ENCODE measurements at places on chromosomes 3 and 15.

GRCh38 chr3:133733226-133733625 lies 13.0 kb upstream of the TF start:
- no peak for DNase-seq

DNA sequence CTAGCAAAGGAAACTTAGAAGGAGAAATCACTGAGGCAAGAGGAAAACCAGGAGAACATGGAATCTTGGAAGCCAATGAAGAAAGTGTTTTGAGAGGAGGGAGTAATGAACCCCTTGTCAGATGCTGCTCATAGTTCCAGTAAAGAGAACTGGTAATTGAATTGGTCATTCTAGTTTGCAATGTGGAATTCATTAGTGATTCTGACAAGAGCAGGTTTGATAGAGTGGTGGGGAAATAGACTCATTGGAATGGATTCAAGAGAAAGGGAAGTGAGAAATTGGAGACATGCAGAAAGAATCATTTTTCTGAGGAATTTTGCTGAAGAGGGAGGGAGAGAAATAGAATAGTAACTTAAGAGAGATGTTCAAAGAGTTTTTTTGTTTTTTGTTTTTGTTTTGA lies 21.0 kb downstream of the GLCE start:
- DNase-seq: no peak

GRCh38 chr3:77887611-77888010 lies 847.7 kb downstream of the ROBO2 start:
- no peak for DNase-seq

DNA sequence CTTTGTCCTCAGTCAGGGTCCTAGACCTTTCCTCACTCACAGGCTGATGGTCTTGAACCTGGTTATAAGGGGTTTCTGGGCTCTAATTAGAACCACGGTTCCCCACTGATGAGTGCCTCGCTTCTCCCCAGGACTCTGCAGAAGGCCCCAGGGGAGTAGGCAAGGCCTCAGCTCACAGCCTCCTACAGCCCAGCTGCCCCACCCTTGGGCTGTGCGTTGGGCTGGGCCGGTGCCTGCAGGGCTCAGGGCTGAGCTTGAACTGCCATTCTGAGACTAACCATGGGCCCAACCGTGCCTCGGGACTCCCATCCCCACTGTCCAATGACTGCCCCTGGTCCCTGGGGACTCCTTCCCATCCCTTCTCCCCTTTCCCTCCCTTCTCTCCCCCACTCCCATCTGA lies 25.6 kb downstream of the CLEC3B start:
- DNase-seq: no peak

DNA sequence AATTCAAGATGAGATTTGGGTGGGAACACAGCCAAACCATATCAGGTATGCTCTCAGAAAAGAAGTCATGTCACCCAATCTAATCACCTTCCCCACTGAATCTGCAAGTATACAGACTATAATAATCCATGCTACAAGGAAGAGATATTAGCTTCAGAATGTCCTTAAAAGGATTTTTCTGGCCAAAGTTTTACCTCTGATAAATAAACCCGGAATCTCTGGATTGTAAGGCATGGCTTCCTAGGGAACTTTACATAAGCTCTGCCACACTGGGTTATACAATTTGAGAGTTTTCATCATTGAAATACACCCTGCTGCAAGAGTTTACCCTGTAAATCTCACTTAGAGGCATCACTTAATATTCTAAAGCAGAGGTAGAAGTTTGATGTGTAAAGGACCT lies 330.5 kb upstream of the KCNMB2 start:
- peak; percentile 16 for DNase-seq

DNA sequence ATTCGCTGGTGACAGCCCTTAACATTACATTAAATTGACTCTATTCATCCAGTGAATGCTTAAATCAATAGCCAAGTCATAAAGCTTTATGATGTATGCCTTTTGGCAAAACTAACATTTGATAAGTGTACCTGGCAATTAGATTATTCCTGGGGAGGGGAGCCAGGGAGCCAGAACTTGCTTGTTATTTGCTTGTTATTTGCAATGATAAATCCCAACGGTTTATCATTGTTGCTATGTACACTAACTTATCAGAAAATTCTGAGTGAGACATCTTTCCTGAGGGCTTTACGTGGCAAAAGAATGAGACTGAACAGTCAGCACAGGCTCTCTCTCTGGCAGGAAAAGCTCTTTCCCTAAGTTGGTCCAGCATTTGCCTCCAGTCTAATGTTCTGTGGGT lies 35.8 kb upstream of the FBN1 start:
- DNase-seq: no peak

- no peak for DNase-seq
Observed at GRCh38 chr3:77693147-77693546, 653.2 kb downstream of the ROBO2 start.

- DNase-seq: no peak
Observed at GRCh38 chr3:28935146-28935545, 345.7 kb upstream of the RBMS3 start.

GRCh38 chr15:25691544-25692430 lies 171.3 kb downstream of the ATP10A start:
- DNase-seq: no peak

DNA sequence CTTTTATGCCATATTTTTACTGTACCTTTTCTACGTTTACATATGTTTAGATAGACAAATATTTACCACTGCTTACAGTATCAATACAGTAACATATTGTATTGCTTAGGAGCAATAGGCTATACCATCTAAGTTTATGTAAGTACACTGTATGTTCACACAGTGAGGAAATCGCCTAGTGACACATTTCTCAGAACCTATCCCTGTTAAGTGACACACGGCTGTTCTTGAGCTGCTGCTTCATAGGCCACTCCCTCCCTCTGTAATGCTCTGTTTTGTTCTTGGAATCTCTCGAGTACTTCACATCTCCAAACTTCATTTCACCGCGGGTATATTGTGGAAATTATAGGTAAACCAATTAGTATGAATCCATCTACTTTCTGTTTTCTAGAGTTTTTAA lies 13.4 kb upstream of the SELENOT start:
- no peak for DNase-seq

DNA sequence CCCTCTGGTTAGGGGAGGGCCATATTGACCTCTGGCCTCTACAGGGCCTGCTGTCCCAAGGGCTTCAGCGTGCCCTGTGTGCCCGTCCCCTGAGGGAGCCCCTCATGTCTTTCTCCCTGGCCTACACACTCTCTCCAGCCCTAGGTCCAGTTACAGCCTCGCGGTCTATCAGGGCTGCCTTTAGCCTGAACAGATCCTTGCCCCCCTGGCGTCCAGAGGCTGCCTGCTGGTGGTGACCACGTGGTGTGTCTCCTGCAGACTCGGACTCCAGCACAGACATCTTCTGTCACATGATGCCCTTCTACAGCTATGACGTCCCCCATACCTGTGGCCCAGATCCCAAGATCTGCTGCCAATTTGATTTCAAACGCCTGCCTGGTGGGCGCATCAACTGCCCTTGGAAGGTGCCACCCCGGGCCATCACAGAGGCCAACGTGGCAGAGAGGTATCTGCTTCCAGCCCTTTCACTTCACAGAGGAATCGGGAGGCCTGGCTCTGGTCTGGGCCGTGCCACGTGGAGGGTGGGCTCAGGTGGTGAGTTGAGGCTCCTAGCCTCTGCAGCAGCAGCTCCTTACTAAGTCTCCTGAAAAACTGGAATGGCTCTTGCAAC lies 4.1 kb downstream of the MAN2A2 start:
- DNase-seq: no peak

GRCh38 chr3:184229394-184230080 lies at the start of gene VWA5B2:
VWA5B2 (plus strand) TSS chr3:184229585; CDS start chr3:184230529, 944 bp downstream.
- no peak for DNase-seq

DNA sequence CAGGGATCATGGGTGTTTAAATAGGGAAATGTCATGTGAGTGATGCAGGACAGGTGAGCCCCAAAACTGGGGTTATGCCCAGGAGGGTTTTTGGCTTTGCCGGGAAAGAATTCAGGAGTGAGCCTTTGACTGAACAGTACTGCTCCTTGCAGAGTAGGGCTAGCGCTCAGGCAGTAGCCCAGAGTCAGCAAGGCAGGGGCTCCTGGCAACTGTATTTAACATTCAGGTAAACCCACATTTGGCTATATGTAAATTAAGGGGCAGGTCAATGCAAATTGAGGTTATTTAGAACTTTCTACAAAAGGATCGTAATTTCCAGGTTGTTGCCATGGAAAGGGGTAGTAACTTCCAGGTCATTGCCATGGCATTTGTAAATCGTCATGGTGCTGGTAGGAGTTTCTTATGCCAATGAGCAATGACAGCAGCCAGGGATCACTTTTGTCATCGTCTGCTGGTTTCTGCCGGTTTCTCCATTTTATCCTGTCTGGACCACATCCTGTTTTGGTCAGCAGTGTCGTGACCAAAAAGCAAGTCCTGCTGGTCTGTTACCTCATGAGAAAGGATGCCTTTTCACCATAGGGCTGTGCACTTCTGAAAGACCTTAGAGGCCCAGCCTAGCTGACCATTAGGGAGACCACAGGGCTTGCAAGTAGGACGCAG lies 24.3 kb downstream of the MTHFS start:
- no peak for DNase-seq

GRCh38 chr3:66565301-66565700 lies 64.5 kb upstream of the LRIG1 start:
- DNase-seq: no peak

DNA sequence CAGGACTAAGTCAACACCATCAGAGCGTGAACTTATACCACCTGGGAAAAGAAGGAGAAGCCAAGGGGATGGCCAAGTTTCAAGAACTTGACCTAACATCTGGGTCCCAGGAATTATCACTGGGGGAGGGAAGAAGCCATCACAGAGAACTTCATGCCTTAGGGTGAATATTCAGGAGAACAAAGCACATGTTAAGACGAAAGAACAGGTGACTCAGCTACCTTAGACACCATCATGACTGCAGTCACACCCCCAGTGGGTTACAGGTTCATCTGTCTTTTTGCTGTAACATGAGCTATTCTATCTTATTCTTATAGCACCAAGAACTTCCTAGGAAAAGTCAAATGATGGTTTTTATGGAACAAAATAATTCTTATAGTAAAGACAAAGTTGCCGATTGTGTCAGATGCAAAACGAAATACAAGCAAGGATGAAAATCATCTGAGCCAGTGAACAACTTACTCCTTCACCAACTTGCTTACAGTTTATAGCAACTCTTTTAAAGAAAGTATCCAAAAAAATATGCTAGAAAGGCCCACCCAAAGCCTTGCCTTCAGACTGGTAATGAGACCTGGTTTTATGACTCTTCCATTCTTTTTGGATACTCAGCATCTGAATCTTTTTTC lies 72.0 kb downstream of the TPRA1 start:
- no peak for DNase-seq

DNA sequence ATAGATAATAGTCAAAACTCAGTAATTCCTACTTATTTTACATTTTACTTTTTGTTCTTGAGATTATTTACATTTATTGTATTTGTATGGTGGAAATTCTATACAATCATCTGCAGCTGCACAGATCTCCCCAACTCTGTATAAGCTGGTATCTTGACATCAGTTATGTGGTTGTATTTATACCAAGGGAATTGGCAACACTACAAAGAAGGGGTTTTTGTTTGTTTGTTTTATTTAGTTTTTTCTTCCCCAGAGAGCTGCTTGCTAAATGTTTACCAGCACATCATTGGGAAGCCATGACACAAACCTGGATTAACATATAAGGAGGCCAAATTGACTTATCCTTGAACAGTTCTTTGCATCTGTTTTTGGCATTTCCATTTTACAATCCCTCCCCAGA lies 389.2 kb upstream of the KCNMB2 start:
- no peak for DNase-seq

DNA sequence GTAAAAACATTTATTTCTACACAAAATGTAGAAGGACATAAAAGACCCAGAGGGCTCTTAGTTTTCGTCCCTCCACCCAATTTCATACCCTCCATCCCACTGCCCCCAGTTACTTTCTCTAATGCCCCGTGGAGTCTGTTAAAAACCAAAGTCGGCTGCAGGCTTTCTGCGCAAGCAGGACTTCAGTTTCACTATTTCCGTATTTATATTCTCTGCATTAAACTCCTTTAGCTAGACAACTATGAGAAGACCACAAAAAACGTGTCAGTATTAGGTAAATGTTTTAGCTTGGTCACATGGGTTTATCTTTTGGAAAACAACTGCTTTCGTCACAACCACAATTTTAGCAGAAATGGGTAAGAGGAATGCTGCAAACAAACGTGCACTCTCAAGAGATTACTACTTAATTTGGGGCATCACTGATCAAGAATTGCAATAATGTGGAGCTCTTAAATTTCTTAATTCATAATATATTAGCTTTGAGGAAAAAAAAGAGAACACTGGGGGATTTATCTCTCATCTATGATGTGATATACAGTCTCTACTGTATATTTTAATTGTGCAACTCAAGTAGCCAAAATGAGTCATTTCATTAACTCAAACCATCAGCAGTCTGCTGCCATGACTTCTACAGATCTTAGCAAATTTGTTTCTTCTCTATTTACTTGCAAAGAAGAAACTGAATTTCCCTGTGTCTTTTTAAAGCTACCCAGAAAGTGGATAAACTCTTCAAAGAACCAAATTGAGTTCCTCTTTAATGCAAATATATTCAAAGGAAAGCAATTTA lies 740 bp upstream of the NSMCE3 start:
- no peak for DNase-seq

DNA sequence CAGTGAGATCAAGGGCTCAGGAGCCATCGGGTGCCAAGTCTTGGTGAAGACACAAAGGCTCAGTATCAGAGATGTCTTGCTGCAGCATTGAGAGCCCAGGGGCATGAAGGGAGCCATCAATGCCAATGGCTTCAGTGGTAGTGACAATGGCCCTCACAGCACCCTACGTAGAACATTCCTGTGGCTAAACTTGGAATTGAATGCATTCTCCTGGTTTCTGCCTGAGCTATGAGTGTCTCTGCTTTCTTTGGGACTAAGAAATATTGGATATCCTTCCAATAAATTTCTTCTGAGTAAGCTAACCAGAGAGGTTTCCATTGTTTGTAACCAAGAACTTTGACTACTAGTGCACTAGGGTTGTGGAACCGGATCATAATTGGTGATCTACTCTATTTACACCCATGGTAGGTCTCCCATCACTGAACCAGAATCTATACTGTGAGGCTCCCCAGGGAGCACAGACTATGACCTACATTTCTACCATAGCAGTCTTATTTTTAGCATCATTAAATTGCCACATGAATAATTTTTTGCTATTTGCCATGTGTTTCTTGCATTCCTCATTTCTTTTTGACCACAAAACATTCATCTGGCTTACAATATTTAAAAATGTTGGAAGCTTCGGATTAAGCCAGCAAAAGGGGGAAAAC lies 31.6 kb upstream of the PDZRN3 start:
- DNase-seq: peak; percentile 55

GRCh38 chr3:69540706-69541581 lies 155.1 kb upstream of the FRMD4B start:
- DNase-seq: no peak

GRCh38 chr3:77420336-77420735 lies 380.4 kb downstream of the ROBO2 start:
- DNase-seq: no peak

DNA sequence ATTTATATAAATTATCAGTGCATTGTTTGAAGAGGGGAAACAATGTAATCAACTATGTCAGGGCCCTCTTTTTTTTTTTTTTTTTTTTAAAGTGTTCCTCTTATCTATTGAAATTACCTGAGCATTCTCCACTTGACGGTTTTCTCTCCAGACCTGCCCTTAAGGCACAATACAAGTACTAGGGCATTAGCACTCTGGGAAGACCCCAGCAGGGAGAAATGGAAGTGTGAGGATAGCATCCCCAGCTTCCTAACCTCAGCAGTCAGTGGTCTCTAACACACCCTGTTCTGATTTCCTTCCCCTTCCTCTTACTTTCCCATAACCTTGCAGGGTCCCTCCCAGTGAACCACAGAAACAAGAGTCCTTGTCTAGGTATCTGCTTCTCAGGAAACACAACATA lies 458.3 kb upstream of the ARL6 start:
- no peak for DNase-seq

Measured in astrocyte of the cerebellum (primary cell).